Stimulated activated CD8-positive, alpha-beta memory T cell treated with anti-CD3 and anti-CD28 coated beads, Interleukin-4, amount 100 ng/mL, for 4 hours (primary cell): ENCODE measurements at places on chromosomes 7 and 10.

GRCh38 chr10:128431083-128431482 is 304.9 kb upstream of the MKI67 start:
- no peak for DNase-seq

GRCh38 chr10:61899997-61900828 is 1.3 kb upstream of the ARID5B start:
- DNase-seq = no peak

GRCh38 chr7:158044482-158044823 is 543.2 kb downstream of the PTPRN2 start:
- no peak for DNase-seq

DNA sequence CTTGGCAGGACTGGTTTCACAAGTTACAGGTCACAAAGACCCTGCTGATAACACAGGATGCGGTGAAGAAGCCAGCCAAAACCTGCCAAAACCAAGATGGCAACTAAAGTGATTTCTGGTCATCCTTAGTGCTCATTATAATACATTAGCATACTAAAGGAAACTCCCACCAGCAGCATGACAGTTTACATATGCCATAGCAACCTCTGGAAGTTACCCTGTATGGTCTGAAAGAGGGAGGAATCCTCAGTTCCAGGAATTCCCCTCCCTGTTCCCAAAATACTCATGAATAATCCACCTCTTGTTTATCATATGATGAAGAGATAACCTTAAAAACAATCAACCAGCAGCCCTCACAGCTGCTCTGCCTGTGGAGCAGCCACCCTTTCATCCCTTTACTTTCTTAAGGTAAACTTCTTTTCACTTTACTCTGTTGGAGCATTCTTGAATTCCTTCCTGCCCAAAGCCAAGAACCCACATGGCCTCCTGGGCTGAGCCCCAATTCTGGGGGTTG is 21.9 kb downstream of the DPY19L1 start:
- no peak for DNase-seq

- no peak for DNase-seq
Observed at GRCh38 chr7:98638853-98639252, 21.8 kb downstream of the NPTX2 start.

DNA sequence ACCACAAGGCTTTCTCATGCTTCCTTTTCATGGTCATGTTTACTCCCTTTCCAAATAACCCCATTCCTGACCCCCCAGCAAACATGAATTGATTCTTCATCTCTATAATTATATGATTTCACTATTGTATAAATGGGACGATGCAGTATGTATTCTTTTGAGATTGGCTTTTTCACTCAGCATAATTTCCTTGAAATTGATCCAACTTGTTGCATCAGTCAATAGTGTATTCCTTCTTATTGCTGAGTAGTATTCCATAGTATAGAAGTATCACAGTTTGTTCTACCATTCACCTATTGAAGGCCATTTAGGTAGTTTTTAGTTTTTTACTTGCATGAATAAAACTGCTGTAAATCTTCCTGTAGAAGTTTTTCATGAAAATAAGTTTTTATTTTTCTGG is 264.7 kb downstream of the BAMBI start:
- no peak for DNase-seq

GRCh38 chr10:49616421-49617101 is 2.7 kb downstream of the CHAT start:
- no peak for DNase-seq

DNA sequence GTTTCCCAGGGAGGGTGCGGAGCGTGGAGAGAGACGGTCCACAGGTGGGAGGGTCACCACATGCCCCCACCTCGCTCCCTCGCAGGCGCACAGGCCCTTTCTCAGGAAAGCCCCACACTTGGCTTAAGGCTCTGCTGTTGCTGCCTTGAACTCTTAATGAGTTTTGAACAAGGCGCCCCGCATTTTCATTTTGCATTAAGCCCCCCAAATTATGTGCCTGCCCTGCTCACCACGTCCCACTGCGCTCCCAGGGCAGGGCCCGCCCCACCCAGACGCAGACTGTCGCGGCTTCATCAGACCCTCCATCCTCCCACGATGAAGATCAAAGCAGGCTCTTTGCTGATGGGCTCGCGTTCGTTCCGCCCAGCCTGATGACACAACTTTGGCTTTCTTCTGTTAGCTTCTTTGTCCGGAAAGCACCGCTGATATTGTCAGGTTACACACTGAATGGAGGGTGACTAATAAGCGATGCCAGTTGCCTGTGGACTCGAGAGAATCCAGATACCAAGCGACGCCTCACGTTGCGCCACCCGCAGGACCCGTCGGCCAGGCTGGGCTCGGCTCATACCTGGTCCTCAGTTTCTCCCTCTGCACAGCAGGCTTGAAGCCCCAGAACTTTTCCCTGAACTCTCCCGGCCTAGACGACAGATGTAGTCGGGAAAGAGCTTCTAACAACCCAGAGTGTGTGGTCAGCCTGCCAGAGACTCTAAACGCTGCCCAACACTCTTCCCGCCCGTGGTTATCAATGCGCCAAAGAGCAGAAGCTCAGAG is 9.5 kb downstream of the CALML3 start:
- DNase-seq = no peak

DNA sequence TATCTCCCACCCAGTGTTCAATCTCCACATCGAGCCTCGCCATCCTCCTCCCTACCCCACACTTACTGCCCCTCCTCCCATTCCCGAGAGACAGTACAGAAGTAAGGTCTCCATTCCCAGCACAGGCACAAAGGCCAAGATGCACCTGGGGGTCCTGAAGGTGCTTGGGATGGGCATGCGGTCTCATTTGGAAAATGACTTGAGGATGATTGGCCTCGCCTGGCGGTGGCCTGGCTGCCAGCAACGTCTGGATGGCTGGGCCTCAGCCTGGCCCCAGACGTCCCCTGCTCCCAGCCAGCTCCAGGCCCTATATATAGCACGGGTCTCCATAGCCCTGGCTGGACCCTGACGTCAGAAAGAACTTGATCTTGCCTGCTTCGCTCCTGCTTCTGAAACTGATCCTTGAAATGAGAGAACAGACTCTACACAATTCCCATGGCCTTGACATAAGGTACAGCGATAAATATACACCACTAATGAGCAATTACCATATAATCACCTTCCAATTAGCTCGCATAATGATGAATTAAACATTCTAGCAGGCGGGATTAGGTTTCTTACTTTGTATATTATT is 11.8 kb downstream of the EMX2 start:
- DNase-seq = no peak
